Activated CD4-positive, alpha-beta T cell treated with anti-CD3 and anti-CD28 coated beads, Interleukin-2, amount 50 U/mL, for 24 hours (primary cell): ENCODE measurements at places on chromosomes 1 and 21.

- DNase-seq, result no peak
Observed at GRCh38 chr1:232872738-232873137, 67.5 kb downstream of the MAP10 start.

DNA sequence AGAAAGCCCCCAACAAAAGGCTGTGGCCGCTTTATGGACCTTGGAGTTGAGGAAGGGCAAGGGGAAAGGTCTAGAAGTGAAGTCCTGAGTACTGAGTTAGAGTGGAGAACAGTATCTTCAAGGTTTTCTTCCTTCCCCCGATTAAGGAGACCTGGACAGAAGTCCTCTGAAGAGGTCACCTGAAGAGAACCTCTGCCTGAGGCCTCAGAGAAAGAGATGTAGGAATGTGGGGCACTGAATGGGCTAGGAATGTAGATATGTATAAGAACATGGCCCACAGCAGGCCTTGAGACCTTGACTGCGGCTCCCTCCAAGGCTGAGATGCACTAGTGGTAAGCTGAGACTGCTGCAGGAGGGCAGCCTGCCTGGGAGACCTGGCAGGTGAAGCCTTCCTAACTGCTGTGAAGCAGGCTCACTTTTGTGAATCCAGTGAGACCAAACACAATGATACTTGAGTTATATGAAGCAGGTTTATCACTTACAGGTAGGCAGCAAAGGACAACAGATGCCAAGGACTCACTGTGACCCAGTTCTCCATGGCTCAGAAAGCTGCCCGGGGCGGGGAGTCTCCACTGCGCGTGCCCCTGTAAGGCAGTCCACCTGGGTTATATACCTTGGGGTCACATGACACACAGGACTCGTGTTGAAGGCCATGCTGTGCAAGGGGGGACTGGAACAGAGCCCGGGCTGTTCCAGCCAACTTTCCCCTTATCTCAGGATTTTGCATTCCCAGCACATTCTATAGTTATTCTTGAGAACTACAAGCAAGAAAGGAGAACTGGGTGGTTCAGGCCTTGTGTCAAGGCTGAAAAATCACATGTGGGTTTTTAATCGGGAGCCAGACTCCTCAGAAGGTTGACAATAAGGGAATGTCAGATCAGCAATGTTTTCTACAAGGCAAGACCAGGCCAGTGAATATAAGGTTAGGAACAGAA is 78.8 kb upstream of the PPM1J start:
- no peak for DNase-seq

DNA sequence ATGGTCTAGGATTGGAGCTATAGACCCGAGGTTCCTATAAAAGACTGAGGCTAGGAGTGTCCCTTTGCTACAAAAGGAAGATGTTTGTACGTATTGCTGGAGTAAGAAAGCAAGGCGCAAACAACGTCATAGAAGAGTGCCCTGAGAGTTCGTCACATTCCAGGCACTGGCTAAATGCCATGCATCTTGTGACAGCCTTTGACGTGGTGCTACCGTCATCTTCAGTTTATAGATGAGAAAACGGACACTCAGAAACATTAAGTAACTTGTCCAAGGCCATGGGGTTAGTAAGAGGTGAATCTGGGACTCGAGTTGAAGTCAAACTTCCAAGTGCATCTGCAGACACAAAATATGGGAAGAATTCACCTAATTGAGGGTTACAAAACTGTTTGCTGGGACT is 104.2 kb upstream of the SLC45A1 start:
- DNase-seq, result no peak

GRCh38 chr1:162844153-162844552 is 16.8 kb downstream of the CCDC190 start:
- DNase-seq, result no peak

DNA sequence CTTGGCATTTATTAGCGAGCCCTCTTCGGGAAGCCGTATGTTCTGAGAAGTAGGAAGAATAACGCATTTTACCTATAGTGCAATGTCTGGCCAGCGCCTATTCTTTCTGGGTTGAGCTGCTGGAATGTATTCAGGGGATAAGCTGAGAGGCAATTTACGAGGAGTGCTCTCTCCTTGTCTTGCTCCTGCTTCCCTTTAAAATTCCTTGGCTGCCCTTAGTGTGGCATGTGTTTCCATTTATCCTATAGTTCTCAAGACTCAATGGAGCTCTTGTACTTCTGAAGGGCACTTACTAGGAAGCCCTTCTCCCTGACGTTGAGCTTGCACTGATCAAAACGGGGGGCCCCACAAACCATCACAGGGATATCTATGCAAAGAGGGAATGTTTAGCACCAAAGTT is 364.6 kb downstream of the DISC1 start:
- no peak for DNase-seq

DNA sequence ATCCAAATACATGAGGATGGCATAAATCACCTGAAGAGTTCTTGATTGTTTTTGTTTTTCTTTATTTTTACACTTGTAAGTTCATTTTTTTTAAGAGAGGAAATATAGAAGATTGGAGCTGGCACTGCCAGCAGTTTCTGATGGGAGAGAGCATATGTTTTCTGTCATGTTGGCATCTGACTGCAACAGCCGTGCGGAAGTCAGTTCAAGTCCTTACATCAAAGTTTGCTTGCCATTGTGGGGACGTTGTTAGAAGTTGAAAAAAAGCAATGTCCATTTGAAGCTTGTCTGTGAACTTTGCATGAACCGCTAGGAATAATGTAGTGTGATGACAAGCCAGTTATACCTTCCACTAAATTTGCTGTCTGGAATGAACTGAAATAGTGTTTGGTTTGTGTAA is 126.5 kb upstream of the USH2A start:
- DNase-seq, result no peak
